ENCODE measurements at places on chromosomes 3 and 15. TPM values are rescaled to one million over a fixed set of nuclear protein-coding genes. Genes with fewer than 3 reads are reported as not detected.

The KNG1 gene
- total RNA-seq, result not detected

DNA sequence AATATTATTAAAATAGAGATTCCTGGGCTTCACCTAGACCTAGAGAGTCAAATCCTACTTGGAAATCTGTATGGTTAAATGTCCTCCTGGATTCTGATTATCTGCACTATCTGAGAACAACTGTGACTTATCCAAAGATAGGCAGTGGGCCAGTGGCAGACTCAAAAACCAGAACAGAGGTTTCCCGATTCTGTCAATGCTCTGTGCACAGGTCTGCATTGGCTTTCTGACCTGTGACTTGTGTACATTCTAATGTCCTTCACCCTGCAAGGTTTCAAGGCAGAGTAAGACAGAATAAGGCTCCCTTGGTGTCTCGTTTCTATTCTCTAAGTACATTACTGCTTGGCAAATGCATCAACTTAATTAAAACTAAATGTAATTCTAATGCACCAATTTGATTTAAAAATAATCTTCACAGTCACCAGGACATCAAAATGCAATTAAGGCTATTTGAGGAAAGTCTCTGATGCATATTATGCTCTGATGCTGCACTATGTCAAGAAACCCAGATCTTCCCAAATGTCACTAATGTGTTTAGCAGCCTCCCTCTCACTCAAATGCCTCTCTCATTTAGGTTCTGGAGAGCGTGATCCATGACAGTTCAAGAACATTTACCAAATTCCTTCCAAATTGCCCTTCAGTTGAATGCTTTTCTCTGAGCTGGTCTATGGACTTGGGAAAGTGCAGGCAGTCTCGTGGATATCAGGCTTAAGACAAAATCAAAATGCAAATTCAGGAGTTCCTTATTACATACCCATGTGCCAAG, 140.1 kb downstream of the STAC start:
- no peak overlapping the region for H3K4me3 ChIP-seq
- H3K27me3 ChIP-seq, result no peaks in the 10 kb centered on the region
- H3K27ac ChIP-seq, result no peak overlapping the region
- H3K4me1 ChIP-seq, result no peaks in the 10 kb centered on the region

- H3K27me3 ChIP-seq, result peaks cover 4% of the 10 kb centered on the region
- H3K27ac ChIP-seq, result no peak overlapping the region
- no peak overlapping the region for H3K4me3 ChIP-seq
- H3K36me3 ChIP-seq, result no peaks in the 10 kb centered on the region
- DNase-seq, result no peak
Observed at GRCh38 chr3:15519096-15519495, 2.4 kb downstream of the COLQ start.

GRCh38 chr3:193132964-193133363, 108.1 kb upstream of the PLAAT1 start:
- no peak overlapping the region for H3K27ac ChIP-seq
- peaks cover 6% of the 10 kb centered on the region for H3K27me3 ChIP-seq
- no peak overlapping the region for H3K4me3 ChIP-seq
- DNase-seq, result no peak
- H3K36me3 ChIP-seq, result no peaks in the 10 kb centered on the region

Measured in CD4-positive, alpha-beta T cell (primary cell).